Kidney glomerular epithelial cell (primary cell): ENCODE measurements at places on chromosomes 11 and 22.

DNA sequence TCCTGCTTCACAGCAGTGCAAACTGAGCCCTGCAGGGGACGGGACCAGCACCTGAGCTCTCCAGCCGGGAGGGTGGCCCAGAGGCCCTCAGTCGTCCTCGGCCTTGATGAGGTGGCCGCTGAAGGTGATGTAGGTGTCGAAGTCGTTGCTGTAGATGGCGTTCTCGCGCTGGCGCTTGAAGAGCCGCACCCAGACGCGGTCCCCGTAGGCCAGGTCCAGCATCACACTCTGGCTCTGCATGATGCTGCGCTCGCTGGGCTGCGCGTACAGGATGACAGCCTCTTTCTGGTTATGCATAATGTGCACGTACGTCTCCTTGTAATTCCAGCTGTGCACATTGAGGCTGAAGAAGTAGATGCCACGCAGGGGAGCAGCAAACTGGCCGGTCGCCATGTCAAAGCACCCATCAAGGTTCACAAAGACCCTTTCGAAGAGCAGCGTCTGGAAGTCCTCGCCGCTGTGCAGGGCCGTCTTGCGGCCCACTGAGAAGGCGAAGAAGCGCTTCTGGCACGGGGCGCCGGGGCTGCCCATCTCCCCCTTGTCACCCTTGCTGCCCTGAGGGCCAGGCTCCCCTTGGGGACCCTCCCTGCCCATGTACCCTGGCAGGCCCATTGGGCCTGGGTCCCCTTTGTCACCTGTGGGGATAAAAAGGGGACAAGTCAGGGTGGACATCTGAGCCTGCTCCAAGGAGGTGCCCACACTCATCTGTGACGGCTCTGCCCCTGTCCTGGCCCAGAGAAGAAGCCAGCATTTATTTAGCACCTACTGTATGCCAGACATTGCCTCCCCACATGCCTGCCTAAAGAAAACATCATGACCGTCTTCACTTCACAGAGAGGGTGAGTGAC lies 5.7 kb downstream of the C1QTNF6 start:
- DNase-seq: no peak

DNA sequence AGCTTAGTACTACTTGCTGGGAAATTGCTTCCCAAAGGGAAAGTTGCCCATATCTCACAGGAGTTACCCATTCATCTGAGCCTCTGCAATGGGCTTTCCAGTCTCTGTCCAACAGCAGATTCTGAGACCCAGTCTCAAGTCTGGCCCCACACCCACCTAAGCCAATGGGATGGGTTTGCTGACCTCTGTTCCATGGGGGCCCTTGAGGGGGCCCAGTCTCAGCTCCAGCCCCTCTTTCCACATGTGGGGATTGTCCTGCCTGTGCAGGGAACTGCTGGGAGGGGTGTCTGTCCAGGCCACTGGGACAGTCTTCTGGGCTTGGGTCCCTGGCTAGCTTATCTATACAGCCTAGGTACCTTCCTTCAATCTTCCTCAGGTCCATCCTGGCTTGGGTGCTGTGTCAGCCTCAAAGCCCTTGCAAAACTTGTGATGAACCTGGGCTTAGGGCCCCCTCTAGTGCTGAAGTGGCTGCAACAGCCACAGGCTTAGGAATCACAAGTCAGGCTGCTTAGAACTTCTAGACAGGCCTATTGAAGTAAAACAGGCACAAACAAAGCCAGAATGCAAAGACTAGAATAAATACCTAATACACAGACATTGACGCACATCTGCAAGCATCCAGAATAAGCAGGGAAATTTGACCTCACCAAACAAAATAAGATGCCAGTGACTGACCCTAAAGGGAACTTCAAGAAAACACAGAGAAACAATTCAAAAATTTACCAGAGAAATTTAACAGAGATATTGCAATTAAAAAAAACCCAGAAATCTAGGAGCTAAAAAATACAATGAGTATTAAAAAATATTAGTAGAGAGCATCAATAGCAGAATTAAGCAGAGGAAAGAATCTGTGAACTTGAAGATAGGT lies 11.7 kb upstream of the PATL1 start:
- peak; percentile 58 for DNase-seq

- peak; percentile 37 for DNase-seq
Measured at GRCh38 chr22:23591201-23591791, 11.2 kb upstream of the IGLL1 start.

GRCh38 chr11:91394727-91395414 lies 829.7 kb upstream of the FAT3 start:
- DNase-seq: no peak

DNA sequence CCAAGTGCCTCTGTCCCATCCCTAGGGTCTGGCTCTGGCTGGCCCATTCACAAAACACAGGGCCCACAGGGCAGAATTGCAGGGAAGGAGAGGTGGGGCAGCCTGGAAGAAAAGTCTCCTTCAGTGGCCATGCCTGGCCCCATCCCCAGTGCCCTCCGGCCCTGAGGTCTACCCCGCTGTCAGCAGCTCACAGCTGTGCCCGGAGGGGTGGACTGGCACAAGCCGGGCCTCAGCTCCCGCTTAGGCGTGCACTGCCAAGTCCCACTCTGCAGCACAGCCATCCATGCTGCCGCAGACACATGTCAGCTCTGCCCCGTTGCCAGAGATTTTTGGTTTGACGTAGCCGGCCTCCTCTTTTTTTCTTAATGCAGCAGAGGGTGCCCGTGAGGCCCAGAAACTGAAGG lies 3.9 kb upstream of the SCN2B start:
- DNase-seq: peak; percentile 65

GRCh38 chr11:91825777-91826176 lies 398.8 kb upstream of the FAT3 start:
- DNase-seq: no peak

DNA sequence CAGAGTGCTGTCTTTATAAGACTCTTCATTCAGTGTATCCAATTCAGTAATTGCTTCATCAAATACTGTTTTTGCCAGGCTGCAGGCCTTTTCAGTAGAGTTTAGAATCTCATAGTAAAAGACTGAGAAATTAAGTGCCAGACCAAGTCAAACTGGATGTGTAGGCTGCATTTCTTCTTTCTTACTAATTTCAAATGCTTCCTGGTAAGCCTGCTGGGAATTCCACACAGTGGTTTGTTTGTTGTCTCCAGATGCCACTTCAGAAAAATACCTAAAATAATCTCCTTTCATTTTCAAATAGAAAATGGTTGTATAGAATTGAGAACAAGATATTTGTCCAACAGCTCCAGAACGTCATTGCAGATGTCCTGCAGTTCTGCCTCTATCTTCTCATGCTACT lies 34.7 kb downstream of the LDHAL6A start:
- no peak for DNase-seq

DNA sequence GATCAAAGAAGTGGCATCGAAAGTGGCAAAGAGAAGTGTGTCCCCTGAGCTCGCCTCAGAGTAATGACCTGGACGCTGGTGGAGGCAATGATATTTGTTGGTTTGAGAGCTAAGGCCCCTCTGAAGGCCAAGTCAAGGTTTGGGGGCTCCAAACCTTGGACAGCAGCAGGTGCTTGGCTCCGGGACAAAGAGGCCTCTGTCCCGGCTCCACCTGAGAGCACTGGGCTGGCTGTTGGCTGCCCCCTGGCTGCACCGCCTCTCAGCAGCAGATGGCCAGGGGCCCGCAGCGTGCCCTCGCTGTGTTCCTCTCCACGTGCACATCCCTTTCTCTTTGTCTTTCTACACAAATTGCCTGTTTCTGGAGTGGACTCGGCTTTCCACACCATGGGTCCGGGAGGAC lies 301.3 kb downstream of the NTM start:
- no peak for DNase-seq

DNA sequence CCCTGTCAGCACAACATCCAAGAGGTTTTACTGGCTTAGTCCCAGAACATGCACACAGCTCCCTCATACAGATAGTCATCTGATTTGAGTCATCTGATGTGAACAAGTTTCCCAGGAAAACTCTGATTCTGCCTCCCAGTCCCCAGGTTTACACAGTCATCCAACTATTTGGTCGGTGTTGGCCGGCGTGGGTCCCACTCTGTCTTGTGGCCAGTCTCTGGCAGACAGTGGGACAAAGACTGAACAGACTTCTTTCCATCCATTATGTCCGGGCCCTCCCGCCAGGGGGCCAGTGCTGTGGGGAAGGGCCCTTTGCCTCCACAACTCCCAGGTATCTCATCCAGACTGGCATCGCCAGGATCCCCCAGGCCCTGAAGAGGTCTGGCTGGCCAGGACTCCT lies 60.0 kb downstream of the BTG4 start:
- no peak for DNase-seq

DNA sequence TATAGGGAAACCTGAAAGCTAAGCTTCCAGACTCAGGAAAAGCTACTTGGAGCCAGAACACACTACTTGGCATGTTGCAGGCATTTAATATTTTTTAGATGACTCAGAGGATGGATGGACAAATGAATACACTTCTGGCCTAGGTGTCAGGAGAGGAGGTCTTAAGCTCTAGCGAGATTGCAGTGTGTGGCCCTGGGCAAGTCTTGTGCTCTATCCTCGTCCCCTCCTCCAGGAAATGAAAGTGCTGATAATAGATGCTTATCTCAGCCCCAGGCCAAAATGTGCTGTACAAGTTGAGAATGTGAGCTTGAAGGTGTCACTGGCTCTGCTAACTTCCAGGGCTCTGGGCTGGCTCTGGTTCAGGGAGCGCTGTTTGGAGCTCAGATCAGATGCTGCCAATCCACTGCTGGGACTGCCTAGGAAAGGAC lies 136.3 kb downstream of the PKNOX2 start:
- DNase-seq: peak; percentile 52

- DNase-seq: no peak
Measured at GRCh38 chr22:26608129-26608528, 9.7 kb downstream of the CRYBB1 start.

DNA sequence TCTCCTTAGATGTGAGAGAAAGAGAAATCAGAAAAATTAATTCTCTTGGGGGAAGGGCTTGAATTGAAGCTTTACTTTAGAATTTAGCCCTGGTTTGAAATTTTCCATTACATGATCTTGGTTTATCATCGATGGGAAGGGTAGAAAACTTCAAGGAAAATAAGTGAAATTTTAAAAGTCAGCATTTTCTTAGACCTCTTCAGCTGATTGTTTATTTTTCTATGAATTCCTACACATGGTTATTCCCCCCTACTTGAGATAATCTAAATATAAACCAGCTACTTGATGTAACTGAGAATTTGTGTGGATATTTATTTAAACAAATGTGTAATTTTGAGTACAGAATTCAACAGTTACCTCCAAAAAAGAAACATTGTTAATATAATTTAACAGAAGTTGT lies 10.9 kb downstream of the PIH1D2 start:
- DNase-seq: no peak

- no peak for DNase-seq
Measured at GRCh38 chr22:35524966-35525686, 15.5 kb upstream of the RASD2 start.

- peak; percentile 44 for DNase-seq
Measured at GRCh38 chr11:9757809-9758636, 94.1 kb downstream of the SWAP70 start.

DNA sequence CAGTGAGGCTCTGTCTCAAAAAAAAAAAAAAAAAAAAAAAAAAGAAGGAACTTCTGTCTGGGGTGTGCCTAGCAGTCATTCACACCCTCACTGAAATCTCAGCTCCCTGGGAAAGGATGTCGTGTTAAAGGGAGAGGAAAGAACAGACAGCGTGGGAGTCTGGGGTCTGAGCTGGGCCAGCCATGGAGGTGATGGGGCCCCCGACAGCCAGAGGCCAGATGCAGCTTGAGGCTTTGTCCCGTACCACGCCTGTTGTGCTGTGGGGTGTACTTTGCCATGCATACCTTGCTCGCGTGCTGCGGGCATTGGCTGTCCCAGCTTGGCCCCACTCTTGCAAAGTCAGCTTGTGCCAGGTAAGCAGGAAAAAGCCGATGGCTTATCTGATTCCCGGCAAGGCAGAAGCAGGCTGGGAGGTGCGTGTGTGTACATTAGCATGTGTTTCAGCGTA lies 4.6 kb downstream of the SYT12 start:
- DNase-seq: no peak

GRCh38 chr11:116870054-116870453 lies 32.6 kb upstream of the APOA1 start:
- no peak for DNase-seq

GRCh38 chr22:27798511-27799014 lies 3.0 kb downstream of the MN1 start:
- no peak for DNase-seq

DNA sequence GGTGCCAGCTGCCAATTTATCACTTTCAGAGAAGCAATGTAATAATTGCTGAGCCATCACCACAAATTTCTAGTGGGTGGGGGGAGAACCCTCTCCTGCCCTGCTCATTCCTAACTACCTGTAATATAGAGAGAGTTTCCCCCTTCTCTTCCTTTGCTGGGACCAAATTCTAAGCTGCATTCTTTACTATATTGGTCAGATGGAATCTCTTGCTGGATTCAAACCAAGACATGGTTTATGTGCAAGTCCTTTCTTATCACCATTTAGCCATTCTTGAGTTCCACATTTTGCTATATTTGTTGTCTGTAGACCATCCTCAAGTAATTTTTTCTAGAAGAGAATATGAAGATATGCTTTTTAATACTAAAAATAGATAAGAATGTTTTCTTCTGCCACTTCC lies 452.1 kb downstream of the MN1 start:
- DNase-seq: peak; percentile 43

GRCh38 chr11:47234669-47235100 lies 13.9 kb downstream of the ACP2 start:
- no peak for DNase-seq
